ENCODE measurements at places on chromosomes 1 and 21.

DNA sequence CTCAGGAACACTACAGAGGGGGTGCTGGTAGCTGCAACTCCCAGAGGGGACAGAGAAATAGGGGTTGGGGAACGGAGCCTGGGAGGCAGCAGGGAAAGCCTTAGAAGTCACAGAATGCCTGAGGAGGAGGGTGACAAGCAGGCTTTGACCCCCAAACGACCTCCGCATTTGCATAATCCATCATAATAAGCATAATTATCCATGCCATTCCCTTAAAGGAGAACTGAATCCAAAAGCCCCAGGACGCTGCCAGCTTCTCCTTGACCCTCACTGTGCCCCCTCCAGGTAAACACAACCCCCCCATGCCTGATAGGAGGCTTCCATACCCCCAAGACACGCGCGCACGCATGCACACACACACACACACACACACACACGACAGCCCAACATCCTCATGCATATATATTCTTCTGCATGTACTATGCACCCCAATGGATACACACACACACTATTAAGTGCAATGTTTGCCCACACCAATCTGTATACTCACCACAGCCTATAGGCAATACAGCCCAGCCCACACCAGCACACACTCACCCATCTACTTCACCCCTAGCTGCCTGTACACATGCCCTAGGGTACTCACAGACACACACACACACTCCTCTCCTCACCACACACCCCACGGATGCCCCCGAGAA is 27.8 kb downstream of the SDC3 start:
- no peak for DNase-seq

DNA sequence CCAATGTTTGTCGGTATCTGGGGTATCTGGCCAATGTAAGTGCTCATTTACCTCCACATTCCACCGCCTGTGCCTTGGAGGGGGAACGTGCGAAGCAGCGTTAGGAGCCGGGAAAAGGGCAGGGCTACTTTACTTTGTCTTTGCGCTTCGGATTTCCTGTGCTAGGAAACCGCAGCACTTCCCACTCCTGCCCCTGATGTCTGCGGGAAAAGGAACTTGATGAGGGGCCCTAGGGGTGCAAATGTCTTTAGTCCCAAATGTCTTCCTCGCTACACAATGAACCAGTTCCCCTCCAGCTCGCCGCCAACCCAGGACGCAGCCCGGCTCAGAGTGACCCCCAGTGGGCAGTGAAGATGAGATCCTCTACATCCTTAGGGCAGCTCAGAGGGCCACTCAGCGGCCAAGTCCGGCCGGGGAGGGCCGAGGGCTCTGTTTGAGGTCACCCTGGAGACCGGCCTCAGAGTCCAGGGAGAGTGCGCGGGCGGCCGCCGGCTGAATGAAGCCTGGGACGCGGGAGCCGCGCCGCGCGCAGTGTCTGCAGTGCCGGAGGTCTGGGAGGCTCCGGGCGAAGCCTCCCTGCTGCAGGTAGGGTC is at the start of gene DYNLT5:
DYNLT5 (plus strand) TSS at position 460 of the 593 bp plus-strand sequence. CDS start 2,200 bp downstream, outside the sequence.
- no peak for DNase-seq

DNA sequence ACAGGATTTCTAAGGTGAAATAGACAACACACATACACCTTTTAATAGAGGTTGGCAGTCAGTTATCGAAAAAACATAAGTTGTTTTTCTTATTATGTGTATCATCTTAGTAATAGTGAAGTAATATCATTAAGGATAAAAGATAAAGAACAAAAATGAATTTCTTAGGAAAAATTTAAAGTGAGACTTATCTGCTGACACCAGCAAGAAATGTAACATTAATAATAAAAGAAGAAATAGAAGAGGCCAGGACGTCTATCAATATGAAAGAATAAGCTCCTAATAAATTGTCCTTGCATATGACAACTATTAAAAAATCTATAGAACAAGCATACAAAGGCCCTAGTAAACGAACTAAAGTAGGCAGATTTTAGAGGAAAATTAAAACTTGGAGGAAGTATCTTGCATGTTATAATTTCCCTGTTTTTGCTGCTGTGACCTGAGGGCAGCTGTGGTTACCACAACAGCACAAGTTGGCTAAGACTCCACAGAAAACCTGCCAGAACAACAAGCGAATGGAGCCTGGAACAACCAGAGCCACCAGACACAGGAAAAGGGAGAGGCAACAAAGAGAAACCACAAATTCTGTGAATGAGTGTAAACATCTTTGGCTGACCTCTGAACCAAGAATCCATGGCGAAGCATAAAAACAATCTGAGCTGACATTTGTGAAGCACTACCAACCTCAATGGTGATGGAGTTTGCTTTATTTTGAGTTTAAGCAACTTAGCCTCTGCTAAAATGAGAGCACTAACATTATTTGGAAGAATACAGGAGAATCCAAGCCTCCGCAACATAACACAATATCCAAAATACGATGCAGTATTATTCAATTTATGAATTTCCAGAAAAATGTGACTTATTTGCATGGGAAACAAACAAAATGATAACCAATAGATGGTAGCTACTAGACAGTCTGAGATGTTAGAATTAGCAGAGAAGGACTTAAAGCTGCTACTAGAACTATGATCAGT is 207.5 kb downstream of the KCNT2 start:
- DNase-seq: no peak

GRCh38 chr1:7427605-7428300 is 343.3 kb upstream of the VAMP3 start:
- no peak for DNase-seq

DNA sequence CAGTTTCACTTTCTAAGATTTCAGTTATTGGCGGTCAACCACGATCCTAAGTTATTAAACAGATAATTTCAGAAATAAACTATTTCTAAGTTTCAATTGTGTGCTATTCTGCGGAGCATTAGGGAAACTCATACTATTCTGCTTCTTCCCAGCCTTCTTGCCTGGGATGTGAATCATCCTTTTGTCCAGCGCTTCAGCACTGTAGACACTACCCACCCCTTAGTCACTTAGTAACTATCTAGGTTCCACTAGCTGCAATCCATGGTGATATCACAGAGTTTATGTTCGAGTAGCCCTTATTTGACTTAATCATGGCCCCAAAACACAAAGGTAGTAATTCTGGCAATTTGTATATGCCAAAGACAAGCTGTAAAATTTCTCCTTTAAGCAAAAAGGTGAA is 279.9 kb upstream of the ADAMTS5 start:
- no peak for DNase-seq

DNA sequence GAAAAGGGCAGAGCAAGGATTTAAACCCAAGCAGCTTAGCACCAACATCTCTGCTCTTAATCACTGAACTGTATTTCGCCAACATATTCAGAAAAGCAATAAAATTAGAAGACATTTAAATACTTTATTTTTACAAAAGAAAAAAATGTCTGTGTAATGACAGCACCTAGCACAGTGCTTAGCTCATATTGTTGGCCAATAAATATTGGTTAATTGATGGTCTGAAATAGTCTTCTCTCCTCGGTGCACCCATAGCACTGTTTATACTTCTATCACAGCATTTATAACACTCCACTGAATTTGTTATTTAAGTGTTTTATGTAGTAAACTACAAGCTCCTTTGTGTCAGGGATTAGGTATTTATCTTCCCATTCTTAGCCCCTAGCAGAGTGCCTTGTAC is 70.9 kb upstream of the PLPPR4 start:
- no peak for DNase-seq

- DNase-seq: no peak
Observed at GRCh38 chr1:2866422-2867086, 65.1 kb upstream of the TTC34 start.

DNA sequence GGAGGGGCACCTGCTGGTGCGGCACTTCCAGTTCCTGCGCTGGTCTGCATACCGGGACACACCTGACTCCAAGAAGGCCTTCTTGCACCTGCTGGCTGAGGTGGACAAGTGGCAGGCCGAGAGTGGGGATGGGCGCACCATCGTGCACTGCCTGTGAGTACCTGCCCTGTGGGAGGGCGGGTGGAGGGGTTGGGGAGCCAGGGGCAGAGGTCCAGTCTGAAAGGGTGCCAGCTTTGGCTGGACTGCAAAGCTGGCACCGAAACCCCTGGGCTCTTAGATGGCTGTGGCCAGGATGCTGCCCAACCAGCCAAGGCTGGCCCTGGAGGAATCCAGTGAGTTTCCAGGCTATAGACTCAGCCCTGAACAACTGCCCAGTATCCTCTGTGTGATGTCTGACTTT is 87.3 kb downstream of the PTPRU start:
- DNase-seq: no peak

DNA sequence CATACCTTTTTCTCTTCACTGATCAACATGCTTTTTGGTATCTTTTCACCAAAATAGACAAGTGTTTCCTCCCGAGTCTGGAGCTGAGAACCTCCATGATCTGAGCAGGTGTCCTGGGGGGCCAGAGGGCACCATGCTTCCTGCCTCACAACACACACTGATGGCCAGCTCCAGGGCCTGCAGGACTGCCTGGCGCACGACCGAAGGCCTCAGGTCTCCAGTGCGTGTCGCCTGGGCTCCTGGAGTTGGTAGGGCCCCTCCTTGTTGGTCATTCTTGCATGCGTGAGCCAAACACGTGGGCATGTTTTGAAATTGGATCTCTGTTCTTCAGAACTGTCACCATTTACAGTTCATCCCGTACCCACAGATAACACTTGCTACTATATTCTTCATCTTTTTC is 64.4 kb downstream of the SLC37A1 start:
- DNase-seq: no peak

- no peak for DNase-seq
Observed at GRCh38 chr1:178039891-178040290, 54.0 kb upstream of the RASAL2 start.

DNA sequence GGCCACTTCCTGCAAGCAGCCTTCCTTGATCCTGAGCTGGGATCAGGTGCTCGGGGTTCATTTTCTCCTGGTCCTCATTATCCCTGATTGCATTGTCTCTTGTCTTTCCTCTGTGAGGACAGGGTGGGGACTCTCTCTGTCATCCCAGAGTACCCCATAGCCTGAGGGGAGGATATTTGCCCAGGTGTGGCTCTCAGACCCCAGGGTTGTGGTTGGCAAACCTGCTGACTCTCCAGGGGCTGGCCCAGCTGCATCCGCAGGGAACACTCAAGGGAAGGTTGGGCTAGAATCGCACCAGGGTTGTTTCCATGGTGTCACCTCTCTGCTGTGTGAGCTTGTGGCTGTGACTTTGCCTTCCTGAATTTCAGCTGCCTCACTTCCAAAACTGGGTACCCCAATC is 276.8 kb upstream of the C1orf174 start:
- DNase-seq: no peak

- no peak for DNase-seq
Observed at GRCh38 chr1:18541046-18541795, 60.5 kb downstream of the KLHDC7A start.

DNA sequence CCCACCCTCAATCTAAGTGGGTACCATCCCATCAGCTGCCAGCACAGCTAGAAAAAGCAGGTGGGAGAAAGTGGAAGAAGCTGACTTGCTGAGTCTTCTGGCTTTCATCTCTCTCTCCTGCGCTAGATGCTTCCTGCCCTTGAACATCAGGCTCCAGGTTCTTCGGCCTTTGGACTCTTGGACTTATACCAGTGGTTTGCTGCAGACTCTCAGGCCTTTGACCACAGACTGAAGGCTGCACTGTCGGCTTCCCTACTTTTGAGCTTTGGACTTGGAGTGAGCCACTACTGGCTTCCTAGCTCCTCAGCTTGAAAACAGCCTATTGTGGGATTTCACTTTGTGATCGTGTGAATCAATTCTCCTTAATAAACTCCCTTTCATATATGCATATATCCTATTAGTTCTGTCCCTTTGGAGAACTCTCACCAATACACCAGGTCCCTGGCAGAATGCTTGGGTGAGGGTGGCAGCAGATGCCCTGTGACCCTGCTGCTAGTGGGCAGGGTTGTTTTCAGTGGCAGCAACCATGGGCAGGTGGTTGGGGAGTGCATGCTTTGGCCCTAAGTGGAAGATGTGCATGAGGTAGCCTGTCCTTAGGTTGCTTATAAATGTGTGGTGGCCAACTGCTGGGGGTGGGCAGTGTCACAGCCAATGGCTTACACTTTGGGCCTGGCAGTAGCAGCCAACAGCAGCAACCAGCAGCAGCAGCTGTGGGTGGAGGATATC is 10.8 kb upstream of the ADAM30 start:
- no peak for DNase-seq

DNA sequence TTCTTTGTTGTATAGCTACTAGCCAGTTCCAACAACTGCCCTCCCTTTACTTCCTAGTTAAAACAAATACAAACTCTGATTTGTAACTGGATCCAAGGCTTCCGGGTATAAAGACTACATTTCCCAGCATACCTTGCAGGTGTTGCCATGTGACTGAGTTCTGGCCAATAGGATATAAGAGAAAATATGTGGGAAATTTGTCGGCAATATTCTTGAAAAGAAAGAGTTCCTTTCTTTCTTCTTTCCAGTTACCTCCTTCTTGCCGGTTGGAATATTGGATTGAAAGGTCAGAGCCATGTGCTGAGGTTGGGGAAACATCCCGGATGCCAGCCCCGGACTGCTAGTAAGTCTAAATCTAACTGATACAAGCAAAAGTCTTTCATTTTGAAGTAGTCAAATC is 23.0 kb upstream of the ZBTB40 start:
- no peak for DNase-seq

GRCh38 chr1:217703326-217703725 is 72.2 kb downstream of the SPATA17 start:
- no peak for DNase-seq

Measured in activated naive CD4-positive, alpha-beta T cell (primary cell).